Tongue (tissue), 3 donors: ENCODE measurements at places on chromosomes 4 and X.

DNA sequence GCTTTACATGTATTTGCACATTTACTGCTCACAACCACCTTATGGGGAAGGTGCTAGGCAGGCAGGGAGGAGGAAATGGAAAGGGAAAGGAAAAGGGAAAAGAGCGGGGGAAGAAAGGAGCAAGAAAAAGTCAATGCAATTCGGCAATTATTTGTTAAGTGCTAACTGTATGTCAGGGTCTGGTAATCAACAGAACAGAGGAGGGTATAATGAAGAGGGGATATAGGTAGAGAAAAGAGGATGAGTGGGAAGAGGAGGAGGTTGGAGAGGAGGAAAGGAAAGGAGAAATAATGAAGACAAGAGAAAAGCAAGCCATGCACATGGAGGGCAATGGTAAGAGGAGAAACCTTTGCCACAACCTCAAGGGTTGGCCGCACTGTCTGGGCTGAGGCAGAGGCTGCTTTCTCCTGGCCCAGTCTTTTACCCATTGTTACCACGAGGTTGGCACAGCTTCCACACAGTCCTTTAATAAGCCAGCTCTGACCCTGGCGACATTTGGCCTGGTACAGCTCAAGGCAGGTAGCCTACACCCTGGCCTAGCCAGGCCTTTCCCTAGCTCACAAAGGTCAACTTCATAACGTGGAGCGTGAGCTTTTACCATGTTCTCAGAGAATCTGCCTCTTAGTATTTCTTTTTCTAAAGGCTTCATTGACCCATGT, 836 bp downstream of the BTK start:
- DNase-seq = no peak

DNA sequence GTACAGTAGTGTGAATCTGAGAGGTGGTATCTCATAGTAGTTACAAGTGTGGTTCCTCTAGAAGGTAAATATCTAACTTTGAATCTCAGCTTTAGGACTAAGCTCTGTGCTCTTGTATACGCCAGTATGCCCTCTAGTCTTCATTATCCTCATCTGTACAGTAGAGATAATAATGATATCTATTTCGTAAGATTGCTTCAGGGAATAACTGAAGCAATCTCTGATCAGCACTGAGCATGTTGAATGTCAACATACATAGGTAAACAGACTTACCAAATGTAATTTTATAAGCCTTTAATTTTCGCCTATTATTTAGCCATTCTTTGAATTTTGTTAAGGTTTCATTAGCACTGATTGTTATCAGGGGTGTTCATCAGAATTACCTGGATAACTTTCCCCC, 175.2 kb upstream of the ANKRD50 start:
- no peak for DNase-seq

GRCh38 chr4:48222491-48222890, 47.1 kb downstream of the TEC start:
- DNase-seq = no peak

DNA sequence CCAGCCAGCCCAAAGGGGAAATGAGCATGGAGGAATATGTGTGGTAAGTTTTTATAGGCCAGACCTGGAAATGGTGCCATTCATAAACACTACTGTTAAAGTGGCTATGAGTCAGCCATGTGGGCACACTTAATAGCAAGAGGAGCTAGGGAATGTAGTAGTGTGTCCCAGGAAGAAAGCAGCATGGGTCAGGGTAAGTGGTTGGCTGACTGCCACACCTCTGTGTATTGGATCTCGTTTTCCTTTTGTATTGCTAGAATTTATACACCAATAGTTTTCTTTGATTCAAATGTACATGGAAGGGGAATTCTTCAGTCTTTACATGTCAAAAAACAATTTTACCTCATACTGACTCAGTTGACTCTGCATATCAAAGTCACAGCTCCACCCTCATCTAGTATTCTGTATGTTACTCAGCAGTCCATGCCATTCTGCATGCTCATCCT, 22.9 kb upstream of the SGMS2 start:
- DNase-seq = no peak

GRCh38 chr4:721261-722168, 15.9 kb downstream of the PCGF3 start:
- no peak for DNase-seq

DNA sequence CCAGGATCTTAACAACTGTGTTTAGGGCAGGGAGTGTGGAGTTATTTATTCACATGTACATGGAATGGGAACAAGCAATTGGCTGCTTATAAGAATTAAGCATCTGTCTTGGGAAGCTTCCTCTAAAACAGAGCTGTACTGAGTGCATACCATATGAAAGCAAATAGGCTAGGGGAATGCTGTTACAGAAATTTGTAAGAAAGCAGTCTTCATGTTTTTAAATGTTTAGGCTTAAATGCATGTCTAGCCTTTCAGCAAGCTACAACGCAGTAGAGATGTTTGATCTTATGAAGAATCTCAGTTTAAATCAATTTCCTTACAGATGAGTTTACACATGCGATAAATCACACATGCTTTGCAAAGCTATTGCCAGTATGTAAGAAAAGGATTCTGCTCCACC, 123.1 kb upstream of the MID1 start:
- DNase-seq = no peak

DNA sequence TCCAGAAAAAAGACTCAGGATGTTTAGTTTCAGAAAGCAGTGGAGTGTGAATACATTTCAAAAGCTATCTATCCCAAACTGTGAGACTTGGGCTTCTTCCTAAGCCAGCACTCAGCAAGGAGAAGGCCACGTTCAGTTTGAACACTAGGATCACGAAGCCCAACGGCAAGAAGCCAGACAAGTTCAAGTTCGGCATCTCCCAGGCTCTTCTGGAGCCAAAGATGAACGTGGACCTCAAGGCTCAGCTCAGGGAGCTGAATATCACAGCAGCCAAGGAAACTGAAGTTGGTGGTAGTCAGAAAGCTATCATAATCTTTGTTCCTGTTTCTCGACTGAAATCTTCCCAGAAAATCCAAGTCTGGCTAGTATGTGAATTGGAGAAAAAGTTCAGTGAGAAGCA, 7.6 kb downstream of the PLAC1 start:
- DNase-seq = no peak

- DNase-seq = no peak
These were observed 290.5 kb downstream of the BMPR1B start for GRCh38 chr4:95048296-95048695.

DNA sequence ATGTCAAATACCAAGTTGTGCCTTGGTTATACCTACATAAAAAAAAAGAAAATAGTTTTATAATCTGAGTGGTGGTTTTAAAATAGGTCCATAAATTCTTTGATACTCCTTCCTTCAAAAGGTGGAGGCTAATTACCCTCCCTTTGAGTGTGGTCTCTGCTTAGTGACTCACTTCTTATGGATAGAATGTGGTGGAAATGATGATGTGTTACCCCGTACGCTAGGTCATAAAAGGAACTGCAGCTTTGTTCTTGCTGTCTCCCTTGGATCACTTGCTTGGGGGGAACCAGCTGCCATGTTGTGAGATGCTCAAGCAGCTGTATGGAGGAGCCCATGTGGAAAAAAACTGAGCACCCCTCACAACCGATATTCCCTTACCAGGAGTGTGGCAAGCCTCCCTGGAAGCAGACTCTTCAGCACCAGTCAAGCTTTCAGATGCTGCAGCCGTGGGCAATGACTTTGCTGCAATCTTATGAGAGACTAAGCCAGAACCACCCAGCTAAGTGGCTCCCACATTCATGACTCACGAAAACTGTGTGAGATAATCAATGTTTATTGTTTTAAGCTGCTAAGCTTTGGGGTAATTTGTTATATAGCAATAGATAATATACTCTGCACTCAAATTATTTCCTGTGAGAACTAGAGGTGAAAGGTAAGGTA, 195.0 kb upstream of the GATB start:
- DNase-seq = no peak

- DNase-seq = no peak
These were observed 108.3 kb downstream of the JADE1 start for GRCh38 chr4:128917781-128918180.

GRCh38 chr4:3263053-3263875, 14.3 kb downstream of the MSANTD1 start:
- DNase-seq = no peak

DNA sequence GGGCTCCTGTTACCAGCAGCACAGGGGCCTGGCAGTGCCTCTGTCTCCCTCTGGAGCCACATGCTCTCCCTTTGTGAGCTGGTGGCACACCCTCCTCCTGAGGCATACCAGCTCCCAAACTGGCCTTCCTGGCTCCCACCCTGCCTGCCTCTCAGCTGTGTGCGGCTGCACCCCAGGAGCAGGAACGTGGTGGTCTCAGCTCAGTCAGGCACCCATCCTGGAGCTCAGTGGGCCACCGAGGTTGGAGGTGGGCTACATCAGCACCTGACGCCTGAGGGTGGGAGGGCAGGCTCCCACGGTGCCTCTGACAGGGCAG, 85.9 kb upstream of the NKX1-1 start:
- DNase-seq = no peak

GRCh38 chrX:14347523-14347922, 181.8 kb upstream of the GLRA2 start:
- DNase-seq = no peak

GRCh38 chr4:112325530-112325929, 28.4 kb downstream of the ALPK1 start:
- no peak for DNase-seq

GRCh38 chr4:182629096-182629495, 288.1 kb downstream of the DCTD start:
- no peak for DNase-seq
